B cell (primary cell): ENCODE measurements at places on chromosomes 12 and 14.

GRCh38 chr12:84506282-84506681, 406.3 kb downstream of the SLC6A15 start:
- DNase-seq = no peak

DNA sequence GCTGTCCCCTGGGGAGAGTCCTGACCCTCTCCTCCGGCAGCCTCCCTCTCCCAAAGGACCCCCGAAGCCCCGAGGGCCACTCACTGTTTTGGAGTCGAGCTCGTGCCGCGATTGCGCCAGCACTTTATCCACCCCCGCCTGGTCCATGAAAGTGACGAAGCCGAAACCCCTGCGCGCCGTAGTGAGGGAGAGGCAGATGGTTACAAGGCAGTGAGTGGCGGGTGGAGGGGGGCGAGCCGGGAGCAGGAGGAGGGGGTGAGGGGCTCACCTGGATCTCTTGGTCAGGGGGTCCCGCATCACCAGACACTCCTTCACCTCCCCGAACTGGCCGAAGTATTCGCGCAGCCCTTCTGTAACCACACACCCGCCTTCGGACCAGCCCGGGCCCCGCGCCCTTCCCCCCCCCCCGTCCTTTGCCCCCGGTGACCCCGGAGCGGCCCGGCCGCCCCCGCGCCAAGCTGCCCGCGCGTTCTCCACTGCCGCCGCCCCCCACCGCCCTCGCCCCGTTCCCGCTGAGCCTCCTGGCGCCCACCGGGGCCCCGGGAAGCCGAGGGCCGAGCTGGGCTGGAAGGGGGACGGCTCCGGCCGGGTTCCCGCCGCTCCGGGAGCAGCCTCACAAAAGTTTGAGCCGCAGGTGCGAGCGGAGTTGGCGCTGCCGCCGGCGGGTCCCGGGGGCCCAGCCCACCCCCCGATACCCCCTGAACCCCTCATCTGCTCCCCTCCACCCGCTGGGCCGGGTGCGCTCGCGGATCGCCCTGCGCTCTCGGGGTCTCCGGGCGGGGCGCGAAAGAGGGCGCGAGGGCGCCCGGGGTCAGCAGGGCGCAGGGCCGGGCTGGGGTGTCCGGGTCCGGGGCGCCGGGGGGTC, 808 bp downstream of the MSI1 start:
- DNase-seq = peak; percentile 34

GRCh38 chr12:127145241-127145928, 1121.6 kb upstream of the TMEM132C start:
- DNase-seq = no peak

DNA sequence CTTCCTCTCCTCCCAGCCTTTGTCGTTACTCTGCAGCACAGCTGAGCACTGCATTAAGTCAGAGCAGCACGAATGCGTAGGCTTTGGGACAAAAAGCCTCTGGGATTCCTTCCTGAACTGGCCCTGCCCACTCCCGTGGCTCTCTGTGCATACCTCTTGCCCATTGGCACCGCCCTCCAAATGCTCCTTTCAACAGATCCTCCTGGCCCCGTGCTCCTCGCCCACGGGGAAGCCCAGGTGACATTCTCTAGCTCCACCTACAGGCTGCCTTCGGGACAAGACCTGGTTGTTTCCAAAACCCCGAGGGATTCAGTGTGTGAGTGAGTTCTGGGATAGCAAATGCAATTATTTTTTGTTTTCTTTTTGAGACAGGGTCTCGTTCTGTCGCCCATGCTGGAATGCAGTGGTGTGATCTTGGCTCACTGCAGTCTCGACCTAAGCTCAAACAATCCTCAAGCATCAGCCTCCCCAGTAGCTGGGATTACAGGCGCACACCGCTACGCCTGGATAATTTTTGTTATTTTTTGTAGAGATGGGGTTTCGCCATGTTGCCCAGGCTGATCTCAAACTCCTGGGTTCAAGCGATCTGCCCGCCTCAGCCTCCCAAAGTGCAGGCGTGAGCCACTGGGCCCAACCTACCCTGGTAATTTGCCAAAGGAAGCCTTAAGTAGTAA, 17.9 kb upstream of the TDRD9 start:
- peak; percentile 72 for DNase-seq

DNA sequence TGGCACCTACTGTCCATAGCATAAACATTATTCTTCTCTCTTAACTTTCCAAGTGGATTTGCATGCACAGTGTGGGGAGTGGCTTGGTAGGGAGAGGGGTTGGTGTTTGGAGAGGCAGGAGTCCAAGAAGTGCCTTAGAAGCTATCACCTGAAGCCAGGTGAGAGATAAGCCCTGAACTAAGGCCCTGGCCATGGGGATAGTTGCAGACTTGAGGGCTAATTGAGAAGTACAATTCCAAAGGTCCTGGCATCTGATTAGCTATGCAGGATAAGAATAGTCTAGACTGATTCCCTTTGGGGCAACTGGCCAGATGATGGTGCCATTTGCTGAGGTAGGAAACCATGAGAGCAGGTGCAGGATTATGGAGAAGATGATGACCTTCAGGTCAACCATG, 2.0 kb upstream of the PCK2 start:
- no peak for DNase-seq

GRCh38 chr12:93100610-93101009, 171.5 kb upstream of the EEA1 start:
- no peak for DNase-seq

- no peak for DNase-seq
Measured at GRCh38 chr12:46891306-46891705, 65.5 kb upstream of the SLC38A4 start.

DNA sequence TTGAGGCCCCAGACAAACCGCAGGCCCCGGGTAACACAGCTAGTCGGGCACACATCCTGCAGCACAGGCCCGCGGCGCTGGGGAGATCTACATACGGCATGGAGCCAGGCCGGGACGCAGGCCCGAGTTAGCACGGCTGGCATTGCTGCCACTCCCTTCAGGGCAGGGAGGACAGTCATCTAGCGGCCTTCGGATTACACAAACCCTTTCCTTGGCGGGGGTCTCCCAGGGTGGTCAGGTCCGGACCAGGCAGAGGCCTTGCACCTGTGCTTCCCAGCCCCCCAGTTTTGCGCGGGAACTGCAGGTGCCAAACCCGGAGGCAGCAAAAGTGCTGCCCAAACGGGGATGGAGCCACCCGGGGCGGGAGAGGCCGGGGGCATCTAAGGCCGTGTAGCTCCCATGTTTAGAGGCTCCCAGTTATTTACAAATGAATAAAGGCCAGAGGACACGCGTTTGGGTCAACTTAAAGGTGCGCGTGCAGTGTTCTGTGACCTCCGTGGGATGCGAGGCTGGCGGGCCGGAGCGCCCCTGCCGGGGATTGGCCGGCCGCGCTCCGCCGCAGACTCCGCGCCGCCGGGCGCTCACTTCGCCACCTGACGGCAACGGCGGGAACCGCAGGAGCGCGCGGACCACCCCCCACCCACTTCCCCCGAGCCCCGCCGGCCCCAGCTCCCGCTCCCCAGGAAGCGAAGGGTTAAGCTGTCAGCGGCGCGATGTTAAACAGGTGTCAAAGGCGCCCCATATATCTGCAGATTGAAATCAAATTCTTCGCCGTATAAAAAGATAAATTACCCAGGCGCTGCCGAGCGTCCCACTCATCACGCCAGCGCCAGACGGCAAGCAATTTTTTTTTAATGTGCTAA, 18.1 kb downstream of the VSX2 start:
- peak; percentile 80 for DNase-seq

- DNase-seq = no peak
Measured at GRCh38 chr14:104486222-104486923, 93.2 kb upstream of the C14orf180 start.

GRCh38 chr14:32560209-32560857, 231.2 kb downstream of the AKAP6 start:
- DNase-seq = peak; percentile 25

DNA sequence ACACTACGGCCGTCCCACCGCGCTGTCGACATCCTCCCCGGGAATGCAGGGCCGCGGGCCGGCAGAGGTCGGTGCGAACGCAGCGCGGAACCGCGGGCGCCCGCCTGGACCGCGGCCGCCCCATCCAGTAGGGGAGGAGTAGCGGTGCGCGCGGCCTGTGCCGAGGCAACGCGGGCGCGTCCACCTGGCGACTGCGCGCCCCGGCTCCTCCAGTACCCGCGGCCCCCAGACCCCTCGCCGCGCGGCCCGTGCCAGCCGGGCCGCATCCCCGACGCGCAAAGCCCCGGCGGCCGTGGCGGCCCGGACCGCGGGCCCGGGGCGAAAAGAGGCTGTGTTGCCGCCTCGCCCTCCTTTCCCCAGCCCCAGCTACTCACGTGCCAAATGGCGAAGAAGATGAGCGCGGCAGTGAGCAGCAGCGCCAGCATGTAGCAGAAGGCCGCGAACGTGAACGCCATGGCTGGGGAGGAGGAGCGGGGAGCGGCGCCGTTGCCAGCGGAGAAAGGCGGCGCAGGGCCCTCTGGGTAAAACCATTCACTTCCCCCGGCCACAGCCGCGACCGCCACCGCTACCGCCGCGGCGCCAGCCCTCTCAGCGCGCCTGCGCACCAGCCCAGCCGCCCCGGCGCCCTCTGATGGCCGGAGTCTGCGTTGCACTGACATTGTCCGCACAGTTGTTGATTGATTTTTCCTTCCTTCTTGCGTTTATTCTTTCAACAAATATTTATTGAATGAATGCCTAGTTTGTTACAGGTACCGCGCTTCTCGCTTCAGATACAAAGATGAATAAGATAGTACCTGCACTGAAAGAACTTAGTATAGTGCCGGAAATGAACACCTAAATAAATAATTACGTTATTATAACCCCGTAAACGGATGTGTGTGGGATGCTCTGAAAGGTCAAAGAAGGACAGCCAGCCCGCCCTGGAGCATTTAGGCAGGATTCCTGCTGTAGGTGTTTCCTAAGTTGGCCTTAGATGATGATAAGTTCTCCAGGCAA, at the start of gene CNIH1:
CNIH1 (minus strand) TSS at position 502 of the 996 bp plus-strand sequence; CDS start at position 455, 47 bp downstream.
- DNase-seq = peak; percentile 96

GRCh38 chr12:116411977-116412376, 134.5 kb upstream of the MED13L start:
- DNase-seq = no peak

GRCh38 chr12:56257071-56257470, 1.1 kb downstream of the ANKRD52 start:
- no peak for DNase-seq

GRCh38 chr14:24172871-24173281, 996 bp downstream of the REC8 start:
- DNase-seq = no peak

GRCh38 chr14:68532496-68532895, 260.4 kb downstream of the ZFP36L1 start:
- no peak for DNase-seq

- DNase-seq = peak; percentile 64
Measured at GRCh38 chr12:31118347-31119191, 44.9 kb downstream of the DDX11 start.

GRCh38 chr12:541676-542324, 82.1 kb downstream of the B4GALNT3 start:
- no peak for DNase-seq

- DNase-seq = peak; percentile 45
Measured at GRCh38 chr12:57803319-57803893, 15.1 kb downstream of the AVIL start.

DNA sequence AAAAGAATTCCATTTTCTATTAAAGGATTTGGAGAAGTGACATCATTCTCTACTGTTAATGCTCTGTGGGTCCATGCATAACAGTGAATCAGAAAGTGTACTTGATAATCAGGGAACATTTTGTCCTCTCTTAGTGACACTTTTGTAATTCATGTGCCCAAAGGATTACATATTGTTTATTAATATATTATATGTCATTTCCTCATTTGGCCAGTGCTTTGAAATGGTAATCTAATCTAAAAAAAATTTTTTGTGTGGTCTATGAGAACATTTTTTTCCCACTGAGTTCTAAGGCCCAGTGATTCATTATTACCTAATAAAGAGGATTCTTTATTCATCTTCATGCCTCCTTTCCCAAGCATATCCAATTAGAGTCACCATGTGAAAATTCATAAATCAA, 79.7 kb upstream of the MYF6 start:
- no peak for DNase-seq

GRCh38 chr12:28130625-28131598, 59.3 kb upstream of the CCDC91 start:
- DNase-seq = no peak

- no peak for DNase-seq
Measured at GRCh38 chr12:25806271-25806670, 152.2 kb upstream of the RASSF8 start.

DNA sequence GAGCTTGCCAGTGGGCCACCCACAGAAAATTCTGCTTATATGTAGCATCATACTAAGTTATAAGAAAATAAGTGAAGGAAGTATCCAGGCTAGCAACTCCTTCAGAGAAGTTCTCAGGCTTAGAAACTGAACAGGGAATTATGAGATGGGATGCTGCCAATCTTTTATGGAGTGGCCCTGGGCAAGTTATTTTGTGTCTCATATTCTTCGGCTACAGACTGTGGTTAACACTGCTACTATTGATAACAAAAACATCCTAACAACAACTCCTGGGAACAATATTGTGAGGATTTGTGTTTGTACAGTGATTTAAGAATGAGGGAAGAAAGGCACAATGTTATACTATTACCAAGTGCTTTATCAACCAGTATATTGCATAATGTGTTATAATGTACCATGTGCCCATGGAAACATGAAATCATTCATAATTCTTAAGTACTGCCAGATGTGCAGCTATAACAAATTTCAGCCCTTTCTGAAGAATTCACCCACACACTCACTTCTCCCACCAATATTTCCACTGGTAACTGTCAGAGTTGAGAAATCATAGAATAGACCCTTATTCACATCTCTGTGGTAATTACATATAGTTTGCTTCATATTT, 113.3 kb upstream of the SOX5 start:
- DNase-seq = no peak

DNA sequence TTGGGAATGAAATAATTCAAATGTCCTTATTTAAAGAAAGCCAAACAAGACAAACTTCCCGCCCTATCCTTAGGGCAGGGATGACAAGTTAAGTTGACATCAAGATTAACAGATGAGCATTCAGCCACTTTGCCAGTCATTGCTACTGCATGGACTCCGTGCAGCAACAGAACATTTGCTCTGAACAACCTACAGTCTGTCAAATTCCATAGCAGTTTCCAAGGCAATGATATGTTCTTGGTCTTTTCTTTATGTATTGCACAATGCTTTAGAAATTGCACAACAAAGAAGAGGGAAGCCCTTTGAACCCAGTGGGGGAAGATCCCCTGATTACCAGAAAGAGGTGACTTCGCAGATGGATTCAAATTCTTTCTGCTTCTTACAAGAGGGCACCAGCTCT, 269.8 kb downstream of the BCAT1 start:
- no peak for DNase-seq

DNA sequence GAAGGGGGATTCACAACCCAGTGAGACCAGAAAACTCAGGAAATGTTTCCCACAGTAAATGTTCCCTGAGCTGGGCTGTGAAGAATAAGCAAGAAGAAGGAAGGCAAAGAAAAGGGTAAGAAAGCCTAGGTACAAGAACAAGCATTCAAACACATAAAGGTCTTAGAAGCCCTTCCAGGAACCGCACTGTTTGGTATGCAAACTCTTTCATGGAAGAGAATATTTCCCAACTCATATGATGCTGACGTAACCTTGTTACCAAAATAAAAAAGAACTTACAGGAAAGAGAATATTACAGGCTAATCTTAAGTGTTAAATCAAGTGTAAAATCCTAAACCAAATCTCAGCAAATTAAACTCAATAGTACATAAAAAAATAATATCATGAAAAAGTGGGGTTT, 23.6 kb downstream of the MED6 start:
- no peak for DNase-seq

- DNase-seq = peak; percentile 61
Measured at GRCh38 chr12:107492393-107493134, 193.0 kb upstream of the PWP1 start.

GRCh38 chr14:92531106-92531873, 17.7 kb downstream of the RIN3 start:
- DNase-seq = peak; percentile 63
